Astrocyte of the spinal cord (primary cell): ENCODE measurements at places on chromosomes 6 and 20.
A peak's percentile ranks its signal among the peaks of the same experiment; 100 is the strongest.

GRCh38 chr6:102488729-102489128, 1095.2 kb downstream of the GRIK2 start:
- peak; percentile 85 for DNase-seq

DNA sequence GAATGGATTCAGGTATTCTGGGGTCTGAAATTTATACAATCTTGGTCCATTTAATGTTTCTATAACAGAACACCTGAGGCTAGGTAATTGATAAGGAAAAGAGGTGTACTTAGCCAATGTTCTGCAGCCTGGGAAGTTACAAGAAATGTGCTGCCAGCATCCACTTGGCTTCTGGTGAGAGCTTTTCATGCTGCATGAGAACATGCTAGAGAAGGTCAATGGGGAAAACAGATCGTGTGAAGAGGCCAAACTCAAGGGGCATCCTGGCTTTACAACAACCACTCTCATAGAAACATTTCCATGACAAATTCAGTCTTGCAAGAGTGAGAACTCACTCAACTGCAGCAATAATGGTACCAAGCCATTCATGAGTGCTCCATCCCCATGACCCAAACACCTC, 16.8 kb downstream of the IL22RA2 start:
- no peak for DNase-seq

GRCh38 chr6:10373642-10374359, 41.1 kb downstream of the TFAP2A start:
- DNase-seq: no peak

DNA sequence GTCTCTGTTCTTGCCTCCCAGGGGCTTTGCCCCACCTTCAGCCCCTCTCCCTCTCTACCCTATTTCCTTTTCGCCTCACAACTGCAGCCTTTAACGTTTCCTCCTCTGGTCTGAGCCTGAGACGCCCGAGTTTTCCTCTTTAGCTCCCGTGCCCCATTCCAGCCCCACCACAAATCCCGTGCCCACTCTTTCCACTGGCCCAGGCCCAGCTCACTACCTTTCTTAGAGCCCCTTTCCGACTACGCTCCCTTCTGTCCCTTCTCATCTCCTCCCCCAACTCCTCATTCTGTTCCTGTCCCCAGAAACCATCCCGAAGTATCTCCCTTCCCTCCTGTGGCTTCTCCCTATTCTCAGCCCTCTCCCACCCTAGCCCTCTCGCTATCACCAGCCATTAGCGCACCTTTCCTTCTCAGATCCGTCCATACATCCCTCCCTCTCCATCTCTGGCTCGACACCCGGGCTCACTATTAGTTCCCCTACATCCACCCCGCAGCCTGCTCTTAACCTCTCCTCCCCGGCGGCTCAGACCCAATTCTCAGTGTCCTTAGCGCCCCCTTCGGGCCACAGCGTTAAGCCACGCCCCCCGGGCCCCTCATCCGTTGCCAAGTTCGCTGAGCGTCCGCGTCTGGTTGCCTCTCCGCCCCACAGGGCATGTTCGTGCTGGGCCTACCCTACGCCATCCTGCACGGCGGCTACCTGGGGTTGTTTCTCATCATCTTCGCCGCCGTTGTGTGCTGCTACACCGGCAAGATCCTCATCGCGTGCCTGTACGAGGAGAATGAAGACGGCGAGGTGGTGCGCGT, 2.7 kb downstream of the SLC32A1 start:
- no peak for DNase-seq

GRCh38 chr20:61935926-61936700, 129.6 kb downstream of the TAF4 start:
- no peak for DNase-seq

DNA sequence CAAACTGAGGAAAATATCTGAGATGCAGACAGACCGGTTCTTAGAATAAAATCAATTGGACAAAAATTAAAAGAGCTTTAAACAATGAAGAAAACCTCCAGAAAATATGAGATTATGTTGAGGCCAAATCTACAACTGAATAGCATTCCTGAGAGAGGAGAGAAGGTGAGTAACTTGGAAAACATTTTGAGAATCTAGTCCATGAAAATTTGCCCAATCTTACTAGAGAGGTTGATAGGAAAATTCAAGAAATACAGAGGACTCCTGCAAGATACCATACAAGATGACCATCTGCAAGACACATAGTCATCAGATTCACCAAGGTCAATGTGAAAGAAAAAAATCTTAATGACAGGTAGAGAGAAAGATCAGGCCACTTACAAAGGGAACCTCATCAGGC, 437.7 kb upstream of the ADGRB3 start:
- peak; percentile 15 for DNase-seq

GRCh38 chr20:60203451-60203850, 245.2 kb downstream of the CDH26 start:
- DNase-seq: no peak

DNA sequence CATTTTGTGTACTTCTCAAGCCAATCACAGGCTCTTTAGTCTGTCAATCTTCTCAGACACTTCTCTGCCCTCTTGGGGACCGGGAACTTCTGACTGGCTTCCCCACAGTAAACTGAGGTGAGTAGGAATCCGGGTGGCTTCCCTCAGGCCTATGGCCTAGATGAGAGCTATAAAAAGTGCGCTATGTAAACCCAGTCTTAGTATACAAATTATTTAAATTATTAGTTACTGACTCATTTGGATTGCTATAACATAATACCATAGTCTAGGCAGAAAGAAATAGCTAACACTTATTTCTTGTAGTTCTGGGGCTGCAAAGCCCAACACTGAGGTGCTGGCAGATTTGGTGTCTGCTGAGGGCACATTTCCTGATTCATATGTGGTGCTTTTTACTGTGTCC, 109.2 kb upstream of the MCHR2 start:
- no peak for DNase-seq
